Stimulated activated CD8-positive, alpha-beta memory T cell treated with anti-CD3 and anti-CD28 coated beads, Interleukin-7, amount 100 ng/mL, for 1 hour (primary cell): ENCODE measurements at places on chromosomes 2 and 18.
A peak's percentile ranks its signal among the peaks of the same experiment; 100 is the strongest.

DNA sequence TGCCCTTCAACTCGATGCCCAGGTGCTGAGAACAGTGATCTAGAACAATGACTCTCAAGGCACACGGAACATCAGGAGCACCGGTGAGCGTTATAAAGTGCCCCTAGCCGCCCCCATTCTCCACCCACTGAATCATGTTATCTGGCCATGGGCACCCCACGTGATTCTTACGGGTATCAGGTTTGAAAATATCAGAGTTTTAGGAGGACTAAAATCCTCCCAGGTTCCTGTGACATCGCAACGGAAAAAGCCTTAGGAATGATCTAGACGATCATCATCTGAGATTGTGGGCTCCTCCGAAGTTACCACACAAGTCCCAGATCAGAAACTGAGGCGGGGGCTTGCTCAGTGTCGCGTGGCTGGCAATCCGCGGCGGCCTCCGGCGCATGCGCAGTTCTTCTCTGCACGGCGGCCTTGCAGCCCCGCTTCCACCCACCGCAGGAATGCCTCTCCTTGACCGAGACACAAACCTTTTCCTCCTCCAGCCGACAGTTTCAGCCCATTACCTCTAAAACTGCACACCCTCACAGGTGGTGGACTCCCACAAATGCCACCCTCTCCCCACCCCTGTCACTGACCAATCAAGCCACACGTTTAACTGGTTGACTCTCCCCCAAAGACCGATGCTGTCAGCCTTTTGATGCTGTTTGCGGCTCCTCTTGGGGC is 5.8 kb upstream of the MRPL33 start:
- peak; percentile 19 for DNase-seq

- DNase-seq, result no peak
These were observed 83.6 kb upstream of the BCL2L11 start for GRCh38 chr2:111037128-111037527.

DNA sequence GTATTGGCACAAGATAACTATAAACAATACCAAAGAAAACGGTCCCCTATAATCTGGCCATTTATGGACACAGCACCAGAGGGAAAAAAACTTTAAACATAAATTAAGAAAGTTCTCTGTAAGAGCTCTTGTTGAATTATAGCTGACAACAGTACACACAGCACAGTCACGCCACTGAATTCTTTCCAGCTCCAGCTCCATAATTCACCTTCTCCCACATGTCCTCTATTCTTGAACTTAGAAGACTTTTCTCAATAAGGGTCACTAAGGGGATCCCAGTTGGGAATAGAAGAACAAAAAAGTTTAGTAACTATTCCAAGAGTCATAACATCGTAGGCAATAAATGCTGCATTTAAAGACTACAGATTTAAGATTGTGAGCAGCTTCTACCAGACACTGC is 124.6 kb upstream of the CYP1B1 start:
- DNase-seq, result no peak

GRCh38 chr2:43984533-43984932 is 11.3 kb downstream of the LRPPRC start:
- DNase-seq, result no peak

GRCh38 chr18:57900906-57901435 is 97.9 kb upstream of the ATP8B1 start:
- no peak for DNase-seq

DNA sequence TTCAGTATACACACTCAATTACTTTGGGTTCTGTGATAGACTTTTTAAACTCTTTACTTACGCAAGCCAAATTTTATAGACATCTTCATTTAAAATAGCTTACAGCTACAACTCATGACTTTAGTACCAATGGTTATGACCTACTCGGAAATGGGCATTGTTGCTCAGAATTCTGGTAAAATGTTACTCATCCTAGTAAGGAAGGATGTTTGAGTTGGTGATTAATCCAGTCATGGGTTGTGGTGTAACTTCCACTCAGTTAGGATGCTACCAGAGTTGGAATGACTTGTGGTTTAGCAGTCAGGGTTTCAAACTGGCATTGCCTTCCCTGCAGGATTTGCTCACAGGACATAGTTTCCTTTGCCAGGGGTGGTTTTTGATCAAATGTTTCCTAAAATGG is 7.4 kb upstream of the NPC1 start:
- DNase-seq, result no peak

DNA sequence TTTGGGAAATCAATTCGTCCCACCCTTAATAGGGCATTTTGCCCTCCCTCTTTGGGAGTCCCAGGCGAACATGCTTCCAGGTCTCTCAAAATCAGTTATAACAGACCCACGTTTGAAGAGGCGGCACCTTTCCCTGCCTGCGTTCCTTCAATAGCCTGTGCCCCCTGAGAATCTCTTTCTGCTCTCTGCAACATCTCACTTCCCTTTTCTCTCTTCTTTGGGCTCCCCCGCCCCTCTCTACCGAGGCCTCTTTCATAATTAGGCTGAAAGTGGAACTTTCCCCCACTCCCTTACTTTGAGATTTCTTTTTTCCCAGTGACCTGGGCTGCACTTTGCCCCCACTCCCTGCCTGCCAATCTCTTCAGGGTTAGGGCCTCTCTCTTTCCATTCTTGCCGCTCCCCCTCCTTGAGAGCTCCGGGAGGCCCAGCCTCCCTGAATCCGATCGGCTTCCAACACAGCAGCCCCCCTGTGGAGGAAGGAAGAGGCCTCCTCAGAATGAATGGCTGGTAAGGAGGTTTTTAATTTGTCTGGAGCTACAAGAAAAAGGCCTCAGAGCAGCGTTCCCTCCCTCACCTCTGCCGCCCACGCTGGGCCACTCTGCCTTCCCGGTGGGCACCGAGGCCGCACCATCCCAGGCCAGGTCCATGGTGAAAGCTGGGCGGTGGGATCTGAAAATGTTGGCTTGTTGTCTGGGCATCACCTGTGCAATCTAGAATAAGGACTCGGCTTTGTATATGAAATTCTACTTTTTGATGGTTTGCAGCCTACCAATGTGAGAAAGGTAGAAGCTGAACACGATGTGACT is 162.6 kb upstream of the SIX3 start:
- DNase-seq, result no peak

DNA sequence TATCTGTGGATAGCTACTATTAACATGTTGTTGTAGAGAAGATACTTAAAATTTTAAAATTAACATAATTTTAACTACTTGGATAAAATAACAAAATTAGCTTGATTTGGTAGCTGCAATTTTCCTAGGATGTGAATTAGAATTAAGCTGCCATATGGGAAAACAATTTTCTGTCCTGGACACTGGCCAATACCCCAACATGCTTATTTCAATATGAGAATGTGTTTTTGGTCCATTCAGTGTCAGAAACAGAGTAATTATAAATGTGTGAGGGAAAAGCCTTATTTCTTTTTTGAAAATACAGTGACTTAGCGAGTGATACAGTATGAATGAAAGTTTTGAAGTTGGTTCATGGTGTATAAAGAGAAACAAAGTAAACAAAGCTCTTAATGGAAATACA is 948.3 kb upstream of the GYPC start:
- no peak for DNase-seq

GRCh38 chr2:149056541-149057255 is 18.2 kb downstream of the LYPD6B start:
- no peak for DNase-seq

- no peak for DNase-seq
These were observed 15.2 kb upstream of the CHRNA1 start for GRCh38 chr2:174779361-174779928.

DNA sequence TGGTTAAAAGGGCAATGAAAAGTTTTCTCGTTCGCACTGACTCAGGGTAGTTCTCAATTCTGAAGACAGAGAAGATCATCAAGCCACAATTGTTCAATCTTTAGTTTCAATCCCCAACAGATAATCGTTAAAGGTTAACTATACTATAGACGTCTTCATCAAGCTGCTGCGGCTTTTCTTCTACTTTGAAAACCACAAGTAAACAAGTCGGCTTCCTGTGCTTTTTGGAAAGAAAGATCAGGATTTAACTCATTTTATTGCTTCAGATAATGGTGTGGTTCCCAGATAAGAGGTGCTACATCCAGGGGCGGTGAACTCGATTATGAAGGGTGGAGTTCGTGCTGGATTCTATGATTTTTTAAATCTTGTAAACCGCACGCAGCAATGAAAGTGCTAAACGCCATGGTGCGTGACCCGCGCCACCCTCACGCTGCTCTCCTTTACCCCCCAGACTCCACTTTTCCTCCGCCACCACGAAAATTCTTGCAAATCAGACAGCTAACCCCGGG is 545 bp upstream of the CDCA7 start:
- DNase-seq, result no peak

- DNase-seq, result no peak
These were observed 41.0 kb downstream of the PTGR3 start for GRCh38 chr18:75167759-75168618.

- no peak for DNase-seq
These were observed 16.3 kb upstream of the KCNG2 start for GRCh38 chr18:79781331-79781941.

GRCh38 chr2:190888449-190888848 is 7.8 kb downstream of the GLS start:
- no peak for DNase-seq

- no peak for DNase-seq
These were observed 66.8 kb downstream of the XDH start for GRCh38 chr2:31347750-31348149.

- DNase-seq, result no peak
These were observed 40.4 kb upstream of the TMEM178A start for GRCh38 chr2:39625193-39625926.

DNA sequence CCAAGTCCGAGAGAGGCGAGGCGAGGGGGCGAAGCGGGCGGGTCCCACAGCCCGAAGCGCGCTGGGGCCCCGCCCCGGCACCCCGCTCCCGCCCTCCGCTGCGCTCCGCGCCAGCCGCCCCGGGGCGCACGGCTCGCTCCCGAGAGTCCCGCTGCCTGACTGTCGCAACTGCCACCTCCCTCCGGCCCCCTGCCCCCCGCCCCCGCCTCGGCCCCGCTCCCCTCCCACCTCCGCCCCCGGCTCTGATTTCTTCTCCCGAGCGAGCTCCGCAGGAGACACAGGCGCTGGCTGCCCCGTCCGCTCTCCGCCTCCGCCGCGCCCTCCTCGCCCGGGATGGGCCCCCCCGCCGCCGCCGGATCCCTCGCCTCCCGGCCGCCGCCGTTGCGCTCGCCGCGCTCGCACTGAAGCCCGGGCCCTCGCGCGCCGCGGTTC is at the start of gene WNT6:
Gene WNT6 (plus strand): TSS at position 250 of the 432 bp plus-strand sequence. CDS start 233 bp downstream, outside the sequence.
- DNase-seq, result no peak

DNA sequence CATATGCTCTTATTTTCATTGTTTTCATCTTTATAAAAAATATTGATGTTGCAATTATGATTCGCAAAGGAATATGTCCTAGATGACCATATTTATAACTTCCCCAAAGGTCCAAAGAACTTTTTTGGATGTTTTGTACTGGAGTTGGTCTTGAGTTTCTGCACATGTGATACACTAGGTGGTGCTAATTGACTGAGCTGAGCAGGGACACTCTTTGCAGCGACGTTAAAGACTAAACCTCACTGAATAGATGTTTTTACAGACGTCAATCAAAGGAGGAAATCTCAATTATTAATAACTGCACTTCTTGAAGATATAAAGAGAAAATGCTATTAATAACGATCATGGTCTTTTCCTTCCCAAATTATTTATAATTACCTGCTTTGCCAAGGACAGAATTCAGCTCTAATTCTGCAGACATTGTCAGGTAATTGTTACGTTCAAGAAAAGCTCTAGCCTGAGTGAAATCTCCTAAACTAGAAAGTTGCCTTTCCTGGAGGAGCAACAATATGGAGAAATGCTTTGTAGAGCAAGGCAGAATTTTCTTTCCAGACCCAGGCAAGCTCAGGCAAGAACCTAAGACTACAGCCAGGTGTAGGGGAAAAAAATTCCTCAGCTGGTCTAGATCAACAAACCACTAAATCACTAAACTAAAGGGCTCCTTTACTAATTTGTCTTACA is 119.3 kb upstream of the RBBP8 start:
- no peak for DNase-seq

DNA sequence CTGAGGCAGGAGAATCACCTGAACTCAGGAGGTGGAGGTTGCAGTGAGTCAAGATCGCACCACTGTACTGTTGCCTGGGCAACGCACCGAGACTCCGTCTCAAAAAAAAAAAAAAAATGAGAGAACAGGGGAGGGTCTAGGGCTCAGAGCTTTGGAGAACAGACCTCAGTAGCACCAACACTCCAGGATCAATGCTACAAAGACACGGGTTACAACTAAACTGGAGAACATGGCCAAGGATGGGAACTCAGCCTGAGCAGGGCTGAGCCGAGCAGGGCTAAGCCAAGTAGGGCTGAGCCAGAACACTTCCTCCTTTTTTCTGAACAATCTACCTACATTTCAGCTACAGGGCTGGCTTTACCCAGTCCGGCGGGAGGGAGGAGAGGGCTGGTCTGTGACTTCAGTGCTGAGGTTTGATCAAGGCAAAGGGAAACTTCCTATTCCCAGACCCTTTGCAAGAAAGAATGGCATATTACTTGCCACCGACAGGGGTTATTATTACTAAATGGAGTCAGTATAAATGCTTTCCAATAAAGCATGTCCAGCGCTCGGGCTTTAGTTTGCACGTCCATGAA is 2.9 kb upstream of the CASP8 start:
- DNase-seq, result no peak

DNA sequence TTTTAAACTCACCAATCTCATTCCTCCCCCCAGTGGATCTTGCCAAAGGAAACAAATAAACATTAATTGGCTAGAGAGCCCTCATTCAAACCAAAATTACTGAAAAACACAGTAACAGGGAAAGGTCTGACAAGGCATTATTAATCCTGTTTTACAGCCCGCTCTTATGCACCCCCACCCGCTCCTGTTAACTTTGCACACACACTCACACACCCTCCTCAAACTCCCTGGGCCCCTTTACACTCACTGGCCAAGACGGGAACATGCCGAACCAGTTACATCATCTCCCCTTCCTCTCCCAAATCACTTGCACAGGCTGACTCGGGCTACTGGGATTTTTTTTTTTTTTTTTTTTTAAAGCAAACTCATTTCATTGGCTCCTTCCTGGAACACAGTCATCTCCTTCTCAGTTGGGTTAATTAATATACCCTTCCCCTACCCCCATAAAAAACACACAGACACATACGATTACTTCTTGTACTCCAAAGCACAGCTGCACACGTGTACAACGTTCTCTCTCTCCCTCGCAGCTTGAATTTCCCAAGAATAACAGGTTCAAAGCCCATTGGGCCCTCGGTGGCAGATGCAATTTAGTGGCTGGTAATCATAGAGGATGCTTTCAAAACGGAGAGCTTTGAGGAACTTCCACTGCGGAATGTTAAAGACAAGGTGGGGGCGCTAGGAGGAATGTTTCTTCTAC is 31.8 kb downstream of the KLF7 start:
- no peak for DNase-seq

DNA sequence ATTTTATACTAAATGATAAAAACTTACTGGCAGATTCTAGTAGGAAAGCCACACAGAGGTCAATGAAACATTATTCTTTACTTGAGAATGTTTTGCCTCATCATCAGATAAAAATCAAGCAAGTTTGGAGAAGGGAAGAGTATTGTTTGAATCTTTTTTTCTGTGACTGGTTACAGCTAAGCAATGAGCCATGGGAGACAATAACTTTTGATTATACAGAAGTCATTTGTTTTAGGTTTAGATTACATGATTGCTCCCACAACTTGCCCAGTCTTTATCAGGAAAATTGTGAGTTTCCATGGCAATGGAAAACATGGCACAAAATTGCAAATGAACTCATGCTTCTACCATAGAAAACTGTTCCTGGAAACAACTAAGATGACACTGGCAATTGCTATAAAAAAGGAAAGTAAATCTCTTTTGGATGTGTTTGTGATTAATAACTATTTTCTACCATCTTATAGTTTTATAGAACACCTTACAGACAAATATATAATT is 476.8 kb downstream of the MBD2 start:
- no peak for DNase-seq

GRCh38 chr2:69781321-69782248 is 39.7 kb downstream of the ANXA4 start:
- DNase-seq, result no peak
